ENCODE measurements at places on chromosomes 6 and 20. TPM values are rescaled to one million over a fixed set of nuclear protein-coding genes. Genes with fewer than 3 reads are reported as not detected.

PPP1R16B gene
- 1.6 TPM for total RNA-seq

CYP24A1 gene
- total RNA-seq = not detected

RAET1G gene
- total RNA-seq = not detected

FNDC11 gene
- total RNA-seq = 0.39 TPM

ZC3H12D gene
- total RNA-seq = 0.03 TPM

SLC35B3 gene
- 6.6 TPM for total RNA-seq

AIF1 gene
- not detected for total RNA-seq

LY86 gene
- not detected for total RNA-seq

SIM1 gene
- not detected for total RNA-seq

OLIG3 gene
- total RNA-seq = not detected

GRCh38 chr6:140256248-140256647 is 881.8 kb upstream of the CITED2 start:
- no peaks in the 10 kb centered on the region for H3K36me3 ChIP-seq
- H3K4me3 ChIP-seq = no peak overlapping the region
- H3K27ac ChIP-seq = no peak overlapping the region
- no peaks in the 10 kb centered on the region for H3K4me1 ChIP-seq
- no peaks in the 10 kb centered on the region for H3K27me3 ChIP-seq
- no peak for DNase-seq

DNA sequence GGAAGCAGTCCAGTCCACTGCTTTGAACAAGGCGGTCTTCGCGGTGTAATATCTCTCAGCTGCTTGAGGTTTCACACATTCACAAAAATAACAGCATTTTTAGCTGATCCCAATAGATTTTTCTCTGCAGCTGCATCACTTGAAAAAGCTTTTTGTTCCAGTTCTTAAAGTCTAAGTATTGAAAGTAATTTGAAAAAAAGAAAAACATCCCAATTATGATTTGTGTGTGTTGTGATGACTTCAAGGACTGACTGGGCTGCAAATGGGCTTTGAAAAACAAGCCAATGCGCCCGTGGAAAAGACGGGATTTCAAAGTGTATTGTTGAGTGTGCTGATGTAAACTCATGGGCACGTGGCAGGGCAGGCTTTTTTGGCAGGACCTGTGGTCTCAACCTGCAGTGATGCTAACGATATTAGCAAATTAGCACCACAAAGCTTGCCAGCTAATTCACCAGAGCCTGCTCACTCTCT is 151.1 kb downstream of the TMEM242 start:
- H3K36me3 ChIP-seq = no peaks in the 10 kb centered on the region
- DNase-seq = no peak
- peak overlapping the region; percentile 29 for H3K27ac ChIP-seq

- H3K36me3 ChIP-seq = no peaks in the 10 kb centered on the region
- H3K27me3 ChIP-seq = peaks cover 92% of the 10 kb centered on the region
- DNase-seq = no peak
- no peak overlapping the region for H3K4me3 ChIP-seq
- H3K4me1 ChIP-seq = peaks cover 8% of the 10 kb centered on the region
Measured at GRCh38 chr6:27674882-27675281, 202.0 kb upstream of the ZNF184 start.

- no peak for DNase-seq
- H3K27me3 ChIP-seq = no peaks in the 10 kb centered on the region
- no peak overlapping the region for H3K4me3 ChIP-seq
- no peaks in the 10 kb centered on the region for H3K36me3 ChIP-seq
- no peak overlapping the region for H3K27ac ChIP-seq
- H3K4me1 ChIP-seq = no peaks in the 10 kb centered on the region
Measured at GRCh38 chr6:169975286-169975685, 223.9 kb downstream of the ERMARD start.

GRCh38 chr6:50049829-50050228 is at the start of gene DEFB112:
TSS of gene DEFB112 (minus strand) at chr6:50049929. CDS start at chr6:50049869, 60 bp downstream.
- H3K27me3 ChIP-seq = no peaks in the 10 kb centered on the region
- H3K4me3 ChIP-seq = no peak within 1 kb of the TSS
- H3K4me1 ChIP-seq = no peaks in the 10 kb centered on the region
- no peaks in the 10 kb centered on the region for H3K36me3 ChIP-seq
- no peak for DNase-seq

GRCh38 chr6:154125421-154125820 is 86.4 kb downstream of the OPRM1 start:
- H3K27ac ChIP-seq = no peak overlapping the region
- H3K27me3 ChIP-seq = peaks cover 59% of the 10 kb centered on the region
- no peak overlapping the region for H3K4me3 ChIP-seq
- H3K36me3 ChIP-seq = no peaks in the 10 kb centered on the region
- peaks cover 31% of the 10 kb centered on the region for H3K4me1 ChIP-seq
- DNase-seq = no peak

DNA sequence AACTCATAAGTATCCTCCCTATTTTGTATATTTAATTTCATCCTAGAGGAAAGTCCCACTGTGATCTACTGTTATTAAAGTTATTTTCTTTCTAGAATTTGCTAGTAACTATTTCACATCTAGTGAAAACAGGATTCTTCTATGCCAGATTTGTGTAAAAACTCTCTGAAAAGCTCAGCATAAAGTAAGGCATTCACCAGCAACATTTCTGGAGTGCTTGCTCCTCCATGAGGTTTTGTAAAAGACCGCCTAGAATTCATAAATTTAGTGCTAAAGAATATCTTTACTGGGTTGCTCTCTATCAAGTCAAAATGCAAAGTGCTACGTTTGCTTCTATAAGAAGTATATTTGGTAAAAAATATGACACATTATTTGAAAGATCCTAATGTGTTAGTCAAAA is 173.5 kb upstream of the IRAK1BP1 start:
- H3K4me1 ChIP-seq = peaks cover 9% of the 10 kb centered on the region
- no peak for DNase-seq

- no peaks in the 10 kb centered on the region for H3K36me3 ChIP-seq
- H3K27me3 ChIP-seq = no peaks in the 10 kb centered on the region
- no peak for DNase-seq
- no peak overlapping the region for H3K4me3 ChIP-seq
- no peak overlapping the region for H3K27ac ChIP-seq
Measured at GRCh38 chr6:56831334-56831733, 123.6 kb upstream of the BEND6 start.

- H3K27me3 ChIP-seq = no peaks in the 10 kb centered on the region
Measured at GRCh38 chr6:112117554-112117953, 30.2 kb downstream of the FAM229B start.

- H3K27me3 ChIP-seq = no peaks in the 10 kb centered on the region
- DNase-seq = no peak
- no peak overlapping the region for H3K27ac ChIP-seq
- no peaks in the 10 kb centered on the region for H3K4me1 ChIP-seq
- H3K36me3 ChIP-seq = no peaks in the 10 kb centered on the region
Measured at GRCh38 chr20:15179381-15179780, 842.0 kb upstream of the FLRT3 start.

DNA sequence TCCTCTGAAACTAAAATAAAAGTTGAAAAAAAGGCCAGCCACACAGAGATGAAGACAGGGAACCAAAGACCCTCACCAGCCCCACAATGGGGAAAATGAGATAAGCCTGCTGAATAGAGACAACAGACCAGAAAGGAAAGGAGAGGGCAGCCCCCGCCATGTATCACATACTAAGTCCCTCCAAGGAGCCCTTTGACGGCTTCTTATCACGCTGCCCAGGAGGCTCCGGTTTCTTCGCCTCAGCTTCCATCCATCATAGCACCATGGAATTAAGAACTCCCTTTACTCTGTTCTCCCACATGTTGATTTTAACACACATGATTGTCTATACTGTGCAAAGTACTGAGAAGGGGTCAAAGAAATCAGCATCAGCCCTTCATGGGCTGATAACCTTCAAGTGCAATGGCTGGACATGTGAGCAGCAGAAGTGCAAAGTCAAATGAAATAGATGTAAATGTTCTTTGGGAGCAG is 54.9 kb downstream of the MAP3K5 start:
- H3K27ac ChIP-seq = no peak overlapping the region
- H3K4me1 ChIP-seq = no peaks in the 10 kb centered on the region
- no peaks in the 10 kb centered on the region for H3K36me3 ChIP-seq
- no peak for DNase-seq
- H3K27me3 ChIP-seq = no peaks in the 10 kb centered on the region

- no peak for DNase-seq
- H3K4me1 ChIP-seq = peaks cover 18% of the 10 kb centered on the region
- H3K36me3 ChIP-seq = no peaks in the 10 kb centered on the region
- no peaks in the 10 kb centered on the region for H3K27me3 ChIP-seq
Measured at GRCh38 chr20:20709887-20710286, 2.6 kb downstream of the RALGAPA2 start.

DNA sequence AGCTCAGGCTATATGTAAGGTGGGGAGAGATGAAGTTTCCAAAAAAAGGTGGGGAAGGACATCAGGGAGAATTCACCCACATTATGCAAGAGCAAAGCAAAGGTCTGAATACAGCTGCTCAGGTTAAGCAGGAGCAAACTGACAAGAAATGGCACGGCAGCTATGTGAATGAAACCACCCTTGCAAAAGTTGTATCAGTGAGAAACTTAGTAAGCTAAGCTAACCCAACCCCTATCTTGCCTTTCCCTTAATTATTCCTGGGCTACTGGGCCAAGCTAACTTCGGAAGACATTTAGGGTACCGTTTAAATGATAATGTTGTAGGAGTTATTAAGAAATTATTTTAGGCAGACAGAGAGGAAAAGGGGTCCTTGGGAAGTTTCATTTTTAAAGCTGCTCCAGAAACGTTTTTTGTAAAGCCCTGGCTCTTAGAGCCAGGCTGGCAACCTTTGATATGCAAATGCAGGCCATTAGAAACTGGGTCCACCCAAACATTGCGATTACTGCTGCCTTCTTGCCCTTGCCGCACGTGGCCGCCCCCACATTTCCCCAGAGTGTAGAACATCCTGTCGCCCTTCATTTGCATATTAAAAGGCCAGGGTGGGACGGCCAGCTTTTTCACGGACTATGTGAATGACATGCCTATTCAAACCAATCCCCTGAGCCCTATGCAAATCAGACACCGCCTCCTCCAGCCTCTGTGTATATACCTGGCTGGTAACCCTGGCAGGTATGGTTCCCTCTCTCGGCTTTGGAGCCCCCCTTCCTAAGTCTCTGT is 60.5 kb upstream of the SAMD5 start:
- no peaks in the 10 kb centered on the region for H3K36me3 ChIP-seq
- peak; percentile 60 for DNase-seq
- H3K27ac ChIP-seq = no peak overlapping the region
- peaks cover 12% of the 10 kb centered on the region for H3K4me1 ChIP-seq
- no peaks in the 10 kb centered on the region for H3K27me3 ChIP-seq

DNA sequence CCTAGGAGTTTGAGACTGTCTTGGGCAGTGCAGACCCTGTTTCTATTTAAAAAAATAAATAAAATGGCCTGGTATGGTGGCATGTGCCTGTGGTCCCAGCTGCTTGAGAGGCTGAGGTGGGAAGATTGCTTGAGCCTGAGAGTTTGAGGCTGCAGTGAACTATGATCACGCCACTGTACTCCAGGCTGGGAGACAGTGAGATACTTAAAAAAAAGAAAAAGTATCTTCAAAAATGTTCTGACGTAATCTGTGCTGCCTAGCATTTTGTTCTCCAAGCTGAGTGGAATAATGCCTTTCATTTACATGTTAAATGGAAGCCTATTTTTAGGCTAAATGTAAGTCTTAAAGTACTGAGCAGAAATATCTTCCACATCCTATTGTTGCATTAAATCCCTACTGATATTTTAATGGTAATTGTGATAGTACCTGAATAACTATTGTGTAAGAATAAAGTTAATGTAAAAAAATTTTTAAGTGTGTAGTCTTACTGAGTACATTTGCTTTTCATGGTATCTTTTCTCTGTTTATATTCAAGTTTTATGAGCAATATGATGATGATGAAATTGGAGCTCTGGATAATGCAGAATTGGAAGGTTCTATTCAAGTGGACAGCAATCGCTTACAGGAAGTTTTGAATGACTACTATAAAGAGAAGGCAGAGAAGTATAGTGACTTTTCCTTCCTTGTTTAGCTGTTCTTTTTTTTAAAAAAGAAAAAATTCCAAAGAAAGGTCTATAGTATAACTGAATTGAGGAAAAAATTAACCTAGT is 4.2 kb upstream of the ZC2HC1B start:
- no peaks in the 10 kb centered on the region for H3K27me3 ChIP-seq
- no peak overlapping the region for H3K27ac ChIP-seq
- no peak for DNase-seq
- H3K36me3 ChIP-seq = peaks cover 38% of the 10 kb centered on the region

- no peak overlapping the region for H3K27ac ChIP-seq
- no peaks in the 10 kb centered on the region for H3K27me3 ChIP-seq
- DNase-seq = no peak
Measured at GRCh38 chr20:31837896-31838397, 7.5 kb downstream of the FOXS1 start.

DNA sequence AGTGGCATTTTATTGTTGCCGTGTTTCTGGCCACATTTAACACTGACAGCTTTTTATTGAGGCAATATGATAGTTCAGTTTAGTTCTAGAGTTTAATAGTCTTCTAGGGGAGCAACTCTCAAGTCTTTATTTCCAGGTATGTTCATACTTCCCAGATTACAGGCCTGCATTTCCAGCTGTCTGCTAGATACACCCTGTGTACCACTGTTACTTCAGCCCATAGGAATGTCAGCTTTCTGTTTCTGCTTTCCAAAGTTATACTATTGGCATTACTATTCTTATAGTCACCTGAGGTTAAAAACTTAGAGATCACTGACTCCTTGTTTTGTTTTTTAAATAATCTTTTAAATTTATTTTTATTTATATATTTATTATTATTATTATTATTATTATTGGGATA is 7.6 kb downstream of the ZNF451 start:
- no peak for DNase-seq
- peaks cover 6% of the 10 kb centered on the region for H3K4me1 ChIP-seq
- H3K36me3 ChIP-seq = peaks cover 37% of the 10 kb centered on the region
- no peaks in the 10 kb centered on the region for H3K27me3 ChIP-seq

- H3K4me1 ChIP-seq = peaks cover 7% of the 10 kb centered on the region
- DNase-seq = no peak
- no peaks in the 10 kb centered on the region for H3K36me3 ChIP-seq
Measured at GRCh38 chr6:81754906-81755305, 2.4 kb upstream of the TENT5A start.

DNA sequence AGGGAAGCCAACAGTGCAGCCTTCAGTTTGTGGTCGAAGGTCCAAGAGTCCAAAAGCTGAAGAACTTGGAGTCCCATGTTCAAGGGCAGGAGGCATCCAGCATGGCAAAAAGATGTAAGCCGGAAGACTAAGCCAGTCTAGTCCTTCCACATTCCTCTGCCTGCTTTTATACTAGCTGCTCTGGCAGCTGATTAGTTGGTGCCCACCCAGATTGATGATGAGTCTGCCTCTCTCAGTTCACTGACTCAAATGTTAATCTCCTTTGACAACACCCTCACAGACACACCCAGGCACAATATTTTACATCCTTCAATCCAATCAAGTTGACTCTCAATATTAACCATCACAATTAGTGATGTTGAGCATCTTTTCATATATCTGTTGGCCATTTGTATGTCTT is 23.1 kb upstream of the PHIP start:
- no peaks in the 10 kb centered on the region for H3K27me3 ChIP-seq
- H3K36me3 ChIP-seq = no peaks in the 10 kb centered on the region
- H3K4me1 ChIP-seq = no peaks in the 10 kb centered on the region
- DNase-seq = no peak
- H3K27ac ChIP-seq = no peak overlapping the region

- H3K4me1 ChIP-seq = peaks cover 11% of the 10 kb centered on the region
- peaks cover 12% of the 10 kb centered on the region for H3K27me3 ChIP-seq
- no peaks in the 10 kb centered on the region for H3K36me3 ChIP-seq
- DNase-seq = peak; percentile 91
- peak overlapping the region; percentile 50 for H3K4me3 ChIP-seq
Measured at GRCh38 chr6:36848658-36849441, 9.6 kb upstream of the CPNE5 start.
